ENCODE measurements at places on chromosomes 4 and X.

DNA sequence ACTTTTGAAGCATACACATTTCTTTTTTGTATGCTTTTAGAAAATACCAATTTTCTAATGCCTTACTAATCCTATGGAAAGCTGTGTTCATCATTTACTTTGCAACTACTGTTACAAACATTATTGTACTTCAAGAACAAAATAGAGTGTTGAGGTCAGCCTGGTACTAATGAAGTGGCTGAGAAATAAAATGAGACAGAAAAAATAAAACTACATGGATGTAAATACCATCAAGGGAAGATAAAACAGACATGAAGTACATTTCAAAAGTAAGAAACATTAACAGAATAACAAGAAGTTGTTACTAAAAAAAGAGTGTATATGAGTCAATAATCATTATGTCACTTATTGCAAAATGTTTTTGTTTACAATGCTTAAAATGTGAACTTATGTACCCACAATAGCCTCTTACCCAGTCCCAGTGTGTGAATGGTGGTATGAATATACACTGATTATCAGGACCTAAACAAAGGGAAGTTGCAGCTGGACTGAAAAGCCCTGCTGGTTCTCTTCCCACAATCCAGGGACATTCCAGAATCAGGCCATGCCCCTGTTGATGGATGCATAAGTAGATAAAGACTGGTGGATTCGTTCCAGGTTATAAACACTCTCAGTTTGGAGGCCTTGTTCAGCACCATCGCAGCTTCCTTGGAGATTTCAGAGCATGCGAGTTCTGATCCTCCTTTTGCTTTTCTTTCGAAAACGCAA is 2.4 kb upstream of the CSN3 start:
- DNase-seq: no peak

GRCh38 chr4:145075742-145076468 is 22.1 kb downstream of the ANAPC10 start:
- DNase-seq: no peak

GRCh38 chr4:112978691-112979472 is 70.6 kb upstream of the ANK2 start:
- no peak for DNase-seq

DNA sequence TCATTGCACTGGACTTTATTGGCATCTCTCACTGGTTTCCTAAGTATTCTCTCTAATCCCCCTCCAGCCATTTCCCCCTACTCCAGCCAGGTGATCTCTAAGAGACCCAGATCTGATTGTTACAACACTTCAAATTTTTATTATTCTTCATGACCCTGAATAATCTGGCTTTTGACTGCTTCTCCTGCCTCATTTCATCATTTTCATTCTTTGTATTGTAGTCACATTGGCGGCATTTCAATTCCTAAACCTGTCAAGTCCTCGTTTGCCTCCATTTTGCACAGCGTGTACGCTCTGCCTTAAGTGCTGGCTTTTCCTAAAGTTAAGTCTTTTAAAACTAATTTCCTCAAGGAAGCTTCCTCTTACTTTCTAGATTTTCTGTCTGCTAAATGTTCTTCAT is 31.6 kb downstream of the UBE2K start:
- DNase-seq: no peak

DNA sequence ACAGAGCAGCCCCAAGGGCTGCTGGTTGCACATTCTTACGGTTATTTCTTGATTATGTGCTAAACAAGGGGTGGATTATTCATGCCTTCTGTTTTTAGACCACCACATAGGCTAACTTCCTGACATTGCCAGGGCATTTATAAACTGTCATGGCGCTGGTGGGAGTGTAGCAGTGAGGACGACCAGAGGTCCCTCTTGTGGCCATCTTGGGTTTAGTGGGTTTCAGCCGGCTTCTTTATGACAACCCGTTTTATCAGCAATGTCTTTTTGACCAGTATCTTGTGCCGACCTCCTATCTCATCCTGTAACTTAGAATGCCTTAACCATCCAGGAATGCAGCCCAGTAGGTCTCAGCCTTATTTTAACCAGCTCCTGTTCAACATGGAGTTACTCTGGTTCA is 212.4 kb upstream of the GRID2 start:
- DNase-seq: no peak

DNA sequence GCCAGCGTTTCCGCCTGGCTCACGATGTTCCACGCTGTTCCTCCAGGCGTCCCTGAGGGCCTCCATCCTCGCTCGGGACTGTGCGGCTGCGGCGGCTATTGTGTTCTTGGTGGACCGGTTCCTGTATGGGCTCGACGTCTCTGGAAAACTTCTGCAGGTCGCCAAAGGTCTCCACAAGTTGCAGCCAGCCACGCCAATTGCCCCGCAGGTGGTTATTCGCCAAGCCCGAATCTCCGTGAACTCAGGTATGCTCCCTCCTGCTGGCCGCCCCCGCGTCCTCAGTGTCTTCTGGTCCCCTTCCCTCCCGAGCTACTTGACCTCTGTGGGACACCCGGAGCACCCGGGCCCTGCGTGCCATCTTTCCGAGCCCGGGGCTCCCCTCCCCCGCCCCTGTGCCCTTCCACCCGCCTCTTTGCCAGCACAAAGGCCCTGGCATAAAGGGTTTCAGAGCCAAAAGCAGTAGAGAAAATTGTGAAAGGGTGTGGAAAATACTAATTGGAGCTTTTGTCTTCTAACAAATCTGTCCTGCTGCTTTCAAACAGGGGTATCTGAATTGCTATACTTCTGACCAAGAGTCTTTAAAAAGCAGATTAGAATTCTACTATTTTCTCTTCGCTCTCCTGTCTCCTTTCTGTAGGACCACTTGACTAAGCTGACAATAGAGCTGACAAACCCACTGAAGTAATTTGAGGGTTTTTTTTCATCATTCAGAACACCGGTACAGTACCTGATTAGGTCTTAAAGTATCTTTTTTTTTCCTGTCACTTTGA is 104.0 kb downstream of the NEUROG2 start:
- peak; percentile 15 for DNase-seq

DNA sequence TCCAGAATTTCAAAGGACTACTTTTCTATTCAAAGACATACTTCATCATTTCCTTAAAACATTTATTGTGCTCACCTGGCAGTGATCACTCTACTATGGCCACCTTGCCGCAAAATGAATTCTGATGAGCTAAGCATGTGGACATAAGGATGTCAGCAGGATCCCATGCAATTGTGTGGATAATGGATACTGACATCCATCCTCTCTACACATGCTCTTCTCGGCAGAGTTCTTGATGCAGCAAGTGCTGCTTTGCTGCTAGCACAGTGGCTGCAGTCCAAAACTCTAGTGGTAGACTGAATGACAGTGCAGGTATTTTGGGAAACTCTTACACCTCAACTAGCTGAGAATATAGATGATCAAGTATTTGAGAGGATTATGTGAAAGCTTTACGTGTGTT is 168.0 kb downstream of the BANK1 start:
- no peak for DNase-seq

Data from head of caudate nucleus (tissue), 42 donors.